GM23338 (cell line): ENCODE measurements at places on chromosomes 11 and 22.
A peak's percentile ranks its signal among the peaks of the same experiment; 100 is the strongest.

- no peak for DNase-seq
These were observed 25.0 kb upstream of the SERPIND1 start for GRCh38 chr22:20748731-20749428.

- DNase-seq: no peak
These were observed 23.3 kb upstream of the FAR1 start for GRCh38 chr11:13644997-13645687.

- DNase-seq: no peak
These were observed 1129.0 kb upstream of the TENM4 start for GRCh38 chr11:80569832-80570231.

DNA sequence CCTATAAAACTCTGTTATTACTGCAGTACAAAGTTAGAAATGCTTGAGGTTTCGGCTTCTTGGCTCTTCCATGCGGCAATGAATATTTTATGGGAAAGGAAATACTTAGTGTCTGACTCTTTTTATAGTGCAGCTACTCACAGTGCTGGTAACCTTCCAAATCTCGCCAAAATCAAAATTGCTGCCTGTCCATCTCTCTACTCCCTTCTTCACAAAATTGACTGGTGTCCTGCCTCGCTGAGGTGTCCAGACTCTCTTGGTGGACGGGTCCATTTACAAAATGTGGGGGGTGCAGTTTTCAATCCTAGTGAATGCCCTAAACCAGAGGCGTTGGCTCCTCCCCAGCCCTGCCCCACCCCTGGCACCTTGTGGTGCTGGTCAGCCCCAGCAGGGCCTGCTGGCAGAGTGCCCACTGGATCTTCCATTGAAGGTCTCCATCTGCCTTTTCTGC, 73.5 kb downstream of the ZBTB16 start:
- DNase-seq: no peak

- no peak for DNase-seq
These were observed 2.0 kb upstream of the SOX10 start for GRCh38 chr22:37986371-37986770.

DNA sequence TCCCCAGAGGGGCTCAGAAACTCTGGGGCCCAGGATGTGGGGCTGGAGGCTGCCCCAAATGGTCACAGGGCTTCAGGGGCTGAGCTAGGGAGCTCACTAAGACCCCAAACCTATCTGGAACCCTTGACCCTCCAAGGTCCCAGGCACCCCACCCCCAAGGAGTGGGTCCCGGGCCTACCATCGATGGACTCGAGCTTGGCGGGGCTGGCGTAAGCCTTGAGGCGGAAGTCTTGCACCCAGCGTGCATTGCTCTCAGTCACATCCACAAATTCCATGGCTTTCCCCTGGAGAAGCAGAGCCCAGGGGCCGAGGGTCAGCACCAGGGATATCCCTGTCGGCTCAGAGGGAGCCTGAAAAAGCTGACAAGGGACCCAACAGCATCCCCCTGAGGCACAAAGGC, 3.5 kb downstream of the GATD1 start:
- no peak for DNase-seq

DNA sequence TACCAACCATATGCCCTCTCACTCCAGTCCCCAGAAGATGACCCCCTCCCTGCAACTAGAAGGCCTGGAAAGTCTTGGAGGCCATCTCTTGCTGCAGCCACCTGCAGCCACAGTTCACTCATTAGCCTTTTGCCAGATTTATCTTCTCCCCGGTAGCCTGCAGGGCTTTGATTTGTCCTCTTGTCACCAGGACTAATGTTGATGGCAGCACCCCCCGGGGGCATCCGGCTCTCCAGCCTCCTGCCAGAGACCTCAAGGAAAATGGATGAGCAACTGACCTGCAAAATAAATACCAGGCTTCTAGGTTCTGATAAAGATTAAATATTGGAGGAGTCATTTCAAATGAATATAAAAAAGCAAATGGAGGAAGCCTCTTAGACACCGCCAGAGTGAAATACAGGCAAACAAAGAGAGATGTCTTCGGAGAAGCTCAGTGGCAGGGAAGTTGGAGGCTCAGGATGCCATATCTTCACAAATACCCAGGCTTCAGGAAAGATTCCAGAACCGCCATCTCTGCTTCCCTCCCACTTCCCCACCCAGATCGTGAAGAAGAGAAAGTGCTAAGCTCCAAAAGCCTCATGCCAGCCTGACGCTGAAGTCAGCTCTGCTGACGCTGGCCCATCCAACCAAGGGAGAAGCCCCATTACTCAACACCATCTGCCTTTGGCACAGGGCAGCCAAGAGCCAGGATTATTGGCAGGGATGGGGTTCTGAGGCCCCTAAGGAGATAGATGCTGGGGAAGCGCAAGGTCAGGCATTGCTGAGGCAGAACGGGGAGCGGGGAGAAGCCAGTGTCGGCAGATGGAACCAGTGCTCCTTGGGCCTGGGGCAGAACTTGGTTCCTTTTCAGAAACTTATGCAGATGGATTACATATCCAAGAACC, 362.7 kb downstream of the CADM1 start:
- DNase-seq: no peak

GRCh38 chr11:76902121-76903014, 41.6 kb downstream of the ACER3 start:
- no peak for DNase-seq

- no peak for DNase-seq
These were observed 4.2 kb upstream of the CLTCL1 start for GRCh38 chr22:19295733-19296132.

- no peak for DNase-seq
These were observed 55.7 kb upstream of the FAT3 start for GRCh38 chr11:92168936-92169335.

GRCh38 chr11:94068764-94069163, 47.6 kb downstream of the HEPHL1 start:
- DNase-seq: no peak

GRCh38 chr11:17600316-17601255, 53.5 kb downstream of the OTOG start:
- peak; percentile 21 for DNase-seq

GRCh38 chr22:30386960-30387827, at the start of gene RNF215:
RNF215 (minus strand) TSS chr22:30387411; CDS start chr22:30387313, 98 bp downstream.
- peak; percentile 97 for DNase-seq

DNA sequence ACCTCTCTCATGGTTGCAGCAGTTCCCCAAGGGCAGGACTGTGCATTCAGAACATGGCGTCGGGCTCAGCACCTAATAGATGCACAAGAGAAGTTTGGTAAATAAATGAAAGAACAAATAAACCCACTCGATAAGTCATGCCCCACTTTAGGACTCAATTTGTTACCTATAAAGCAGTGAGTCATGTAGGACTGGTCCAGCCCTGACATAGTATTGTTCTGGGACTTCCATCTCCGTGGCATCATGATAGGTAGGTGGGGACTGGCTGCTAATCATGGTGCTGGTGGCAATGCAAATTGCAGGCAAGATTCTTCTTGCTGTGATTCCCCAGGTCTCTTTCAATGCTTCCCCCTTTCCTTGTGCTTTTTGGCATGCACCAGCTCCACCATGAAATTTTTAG, 118.2 kb upstream of the CSNK2A3 start:
- no peak for DNase-seq

DNA sequence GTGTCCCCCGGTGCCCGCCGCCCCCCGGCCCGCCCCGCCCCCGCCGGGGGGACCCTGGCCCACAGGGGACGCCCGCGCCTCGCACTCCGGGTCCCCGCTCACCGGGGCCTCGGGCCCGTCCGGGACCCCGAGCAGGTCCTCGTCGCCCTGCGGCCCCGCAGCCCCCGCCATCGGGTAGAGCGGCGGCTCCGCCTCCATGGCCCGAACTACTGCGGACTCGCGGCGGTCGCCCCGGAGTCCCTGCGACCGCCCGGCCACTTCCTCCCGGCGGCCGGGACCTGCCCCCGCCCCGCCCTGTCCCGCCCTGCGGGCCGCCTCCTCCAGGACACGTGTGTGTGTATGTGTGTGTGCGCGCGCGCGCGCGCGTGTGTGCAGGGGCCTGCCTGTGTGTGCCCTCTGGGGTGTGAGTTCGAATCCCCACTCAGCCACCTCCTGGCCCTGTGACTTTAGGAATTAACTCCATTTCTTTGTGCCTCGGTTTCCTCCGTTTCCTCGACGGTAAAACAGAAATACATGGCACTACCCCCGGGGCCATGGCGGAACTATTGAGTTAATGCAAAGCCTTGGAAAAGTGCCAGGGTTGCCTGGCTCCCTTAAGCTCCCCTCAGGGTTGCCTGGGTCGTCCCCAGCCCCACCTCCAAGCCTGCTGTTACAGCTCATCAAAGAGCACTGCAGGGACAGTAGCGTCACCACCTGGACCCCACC, at the start of gene UNC93B1:
Gene UNC93B1, minus strand, starts transcription at position 252 of the 705 bp plus-strand sequence. Its CDS starts 54 bp downstream, at position 198.
- peak; percentile 74 for DNase-seq

- no peak for DNase-seq
These were observed 33.0 kb upstream of the SOX10 start for GRCh38 chr22:38017272-38017920.

- DNase-seq: no peak
These were observed 359.3 kb downstream of the CADM1 start for GRCh38 chr11:115144914-115145313.

DNA sequence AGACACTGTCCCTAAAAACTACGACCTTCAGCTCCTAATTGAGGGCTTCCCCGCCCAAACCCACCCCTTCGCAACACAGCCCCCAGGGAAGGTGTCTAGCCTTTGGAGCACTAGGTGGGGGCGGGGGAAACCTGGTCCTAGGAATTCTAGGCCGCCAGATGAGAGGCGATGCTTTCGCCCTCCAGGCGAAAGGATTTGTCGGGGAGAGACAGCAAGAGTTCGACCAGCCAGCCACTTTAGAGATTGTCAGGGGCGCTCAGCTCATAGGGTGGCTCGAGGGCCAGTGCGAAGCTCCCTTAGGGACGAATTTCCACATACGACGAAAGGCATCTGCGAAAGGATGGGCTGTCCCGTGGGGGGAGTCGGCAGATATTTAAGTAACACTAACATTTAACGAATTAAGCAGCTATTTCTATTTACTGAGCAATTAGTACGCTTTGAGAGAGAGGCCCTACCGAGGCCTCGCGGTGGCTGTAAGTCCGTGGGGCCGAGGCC, 5.3 kb downstream of the CD248 start:
- peak; percentile 67 for DNase-seq

DNA sequence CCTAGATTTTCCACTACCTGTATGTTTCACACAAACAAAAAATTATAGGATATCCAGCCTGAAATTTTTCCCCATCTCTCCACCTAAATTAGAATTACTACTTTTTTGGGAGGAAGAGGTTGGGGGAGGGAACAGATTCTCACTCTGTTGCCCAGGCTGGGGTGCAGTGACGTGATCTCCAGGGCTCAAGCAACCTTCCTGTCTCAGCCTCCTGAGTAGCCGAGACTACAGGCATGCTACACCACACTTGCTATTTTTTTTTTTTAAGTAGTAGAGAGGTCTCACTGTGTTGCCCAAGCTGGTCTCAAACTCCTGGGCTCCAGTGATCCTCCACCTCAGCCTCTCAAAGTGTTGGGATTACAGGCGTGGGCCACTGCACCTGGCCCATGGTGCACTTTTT, 9.5 kb downstream of the JAML start:
- no peak for DNase-seq

GRCh38 chr22:24510637-24511625, 15.8 kb downstream of the UPB1 start:
- DNase-seq: no peak

GRCh38 chr22:48715511-48715910, 1112.2 kb downstream of the BRD1 start:
- no peak for DNase-seq

GRCh38 chr22:33024626-33025025, 33.6 kb downstream of the SYN3 start:
- DNase-seq: no peak

DNA sequence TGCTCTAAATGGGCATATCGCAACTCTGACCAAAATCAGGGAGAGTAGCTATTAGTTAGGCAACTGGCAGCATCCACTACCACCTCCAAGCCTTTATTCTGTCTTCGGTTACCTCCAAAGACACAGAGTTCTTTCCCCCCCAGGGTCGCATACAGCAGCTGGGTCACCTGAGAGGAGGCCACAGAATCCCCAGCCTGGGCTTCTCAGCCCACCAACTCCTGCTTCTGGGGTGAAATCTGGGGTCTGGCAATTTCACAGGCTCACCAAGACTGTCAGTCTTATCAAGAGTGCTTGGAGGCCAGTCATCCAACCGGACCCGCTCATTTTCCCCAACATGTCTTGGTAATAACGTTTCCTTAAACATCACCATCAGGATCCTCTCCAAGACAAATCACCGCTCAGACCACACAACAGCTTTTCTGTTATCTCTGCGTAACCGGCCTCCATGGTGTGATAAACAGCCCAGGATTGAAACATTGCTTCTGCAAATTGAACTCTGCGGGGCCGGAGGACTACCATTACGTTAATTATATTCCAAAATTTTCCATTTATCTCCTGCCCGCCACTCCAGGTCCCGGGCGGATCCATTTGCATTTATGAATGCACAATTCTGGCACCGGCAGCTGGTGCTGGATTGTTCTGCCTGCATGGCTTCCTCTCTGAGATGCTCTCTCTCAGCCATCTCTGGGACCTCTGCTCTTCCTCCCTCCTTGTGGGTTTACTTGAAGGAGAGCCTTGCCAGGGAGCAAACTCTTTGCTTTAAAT, 35.6 kb downstream of the RTL6 start:
- no peak for DNase-seq

DNA sequence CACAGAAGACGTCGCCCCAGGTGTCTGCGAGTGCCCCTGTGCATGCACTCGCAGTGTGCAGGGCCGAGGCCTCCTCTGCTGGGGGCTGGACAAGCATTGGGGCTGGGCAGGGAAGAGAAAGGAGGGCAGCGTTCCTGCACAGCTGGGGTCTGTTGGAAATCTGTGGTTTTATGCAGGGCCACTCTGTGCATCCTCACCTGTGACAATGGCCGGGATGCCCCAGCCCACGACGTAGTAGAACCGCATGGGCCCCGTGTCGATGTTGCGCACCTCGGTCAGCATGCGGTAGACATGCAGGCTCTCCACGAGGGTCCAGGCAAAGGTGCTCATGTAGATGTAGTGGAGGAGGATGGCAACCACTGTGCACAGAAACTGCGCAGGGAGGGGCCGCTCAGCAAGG, 37.2 kb downstream of the TRMU start:
- DNase-seq: no peak
